ENCODE measurements at places on chromosomes 7 and 10.

DNA sequence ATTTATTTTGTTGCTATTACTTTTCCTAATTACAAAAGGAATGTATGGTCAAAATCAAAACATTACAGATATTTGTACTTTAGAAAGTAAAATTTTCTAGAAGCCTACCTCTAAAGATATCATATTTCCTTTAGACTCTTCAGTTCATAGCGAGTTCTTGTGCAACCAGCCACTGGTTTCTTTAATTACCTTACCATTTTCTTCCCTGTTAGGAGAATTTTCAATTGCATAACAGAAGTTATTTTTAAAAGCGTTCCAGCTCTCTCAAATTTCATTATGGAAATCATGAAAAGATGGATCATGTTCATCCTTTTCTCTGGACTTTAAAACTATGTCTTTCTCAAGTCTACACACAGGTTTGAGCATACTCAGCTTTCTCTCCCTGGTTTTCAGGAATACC is 5.0 kb upstream of the TRUB1 start:
- no peak for DNase-seq
- no peaks in the 10 kb centered on the region for H3K36me3 ChIP-seq
- no peak overlapping the region for H3K27ac ChIP-seq
- no peak overlapping the region for H3K4me3 ChIP-seq

- no peak overlapping the region for H3K27ac ChIP-seq
- no peaks in the 10 kb centered on the region for H3K36me3 ChIP-seq
- DNase-seq, result no peak
- H3K27me3 ChIP-seq, result no peaks in the 10 kb centered on the region
These were observed 86.0 kb upstream of the ANKRD1 start for GRCh38 chr10:91006752-91007346.

DNA sequence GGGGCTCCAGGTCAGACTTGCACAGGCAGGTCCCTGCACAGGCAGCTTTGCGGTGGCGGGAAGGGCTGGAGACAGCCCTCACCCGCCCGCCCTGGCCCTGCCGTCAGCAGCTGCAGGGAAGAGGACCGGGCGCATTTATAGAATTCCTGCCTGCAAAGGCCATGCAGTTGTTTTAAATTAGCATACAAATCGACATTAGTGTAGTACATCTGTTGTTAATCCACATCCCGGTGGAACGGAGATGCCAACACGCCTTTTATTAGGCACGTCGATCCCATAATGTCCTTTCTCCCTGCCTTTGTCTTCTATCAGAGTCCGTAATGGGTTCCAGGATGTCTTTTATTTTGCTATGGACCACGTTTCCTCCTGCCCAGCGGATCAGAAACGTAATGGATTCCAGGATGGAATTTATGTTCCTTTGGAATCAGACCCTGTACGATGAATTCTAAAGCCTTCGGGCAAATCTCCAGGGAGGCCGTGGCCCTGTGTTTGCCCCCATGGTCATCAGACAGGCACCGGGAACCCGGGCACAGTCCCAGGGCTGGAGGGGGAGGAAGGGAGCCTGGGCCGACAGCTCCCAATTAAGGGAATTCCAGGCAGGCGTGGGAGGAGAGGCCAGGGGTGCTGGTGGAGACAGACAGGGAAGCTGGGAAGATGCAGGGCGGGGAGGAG is 123.9 kb downstream of the COL26A1 start:
- no peak for DNase-seq
- H3K27me3 ChIP-seq, result no peaks in the 10 kb centered on the region
- no peaks in the 10 kb centered on the region for H3K36me3 ChIP-seq
- no peak overlapping the region for H3K27ac ChIP-seq

DNA sequence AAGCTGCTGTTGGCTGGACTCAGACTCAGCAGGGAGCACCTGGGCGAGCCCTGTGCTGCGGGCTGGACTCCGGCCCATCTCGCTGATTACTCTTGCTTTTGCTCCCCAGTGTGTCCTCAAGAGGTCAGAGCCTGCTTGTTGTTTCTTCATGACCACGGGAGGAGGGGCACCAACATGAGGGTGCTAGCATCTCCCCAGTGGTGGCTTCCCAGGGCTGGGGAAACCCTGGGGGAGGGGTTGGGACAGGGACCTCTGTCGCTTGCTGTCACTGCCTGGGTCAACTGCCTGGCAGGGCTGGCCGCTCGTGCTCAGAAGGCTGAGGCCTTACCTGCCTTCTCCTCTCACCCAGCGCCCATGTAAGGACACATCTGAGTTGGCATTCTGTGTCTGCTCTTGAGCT is 152.3 kb upstream of the SHH start:
- no peak for DNase-seq
- H3K27ac ChIP-seq, result no peak overlapping the region
- H3K27me3 ChIP-seq, result no peaks in the 10 kb centered on the region
- H3K4me1 ChIP-seq, result no peaks in the 10 kb centered on the region
- H3K4me3 ChIP-seq, result no peak overlapping the region
- H3K36me3 ChIP-seq, result no peaks in the 10 kb centered on the region

DNA sequence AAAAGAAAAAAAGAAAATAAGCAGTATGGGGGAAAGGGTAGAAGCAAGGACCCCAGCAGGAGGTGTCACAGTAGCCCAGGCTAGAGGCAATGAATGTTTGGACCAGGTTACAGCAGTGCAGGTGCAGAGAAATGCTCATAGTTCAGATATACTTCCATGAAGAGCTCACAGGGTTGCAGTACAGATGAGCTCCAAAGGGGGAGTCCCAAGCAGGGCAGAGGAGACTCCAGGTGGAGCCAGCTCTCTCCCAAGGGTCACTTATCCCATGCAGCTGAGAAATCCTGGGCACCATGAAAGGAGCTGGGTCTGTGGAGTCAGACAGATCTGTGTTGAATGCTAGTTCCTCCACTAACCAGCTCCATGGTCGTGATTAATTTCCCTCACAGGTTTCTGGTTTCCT is 174.9 kb downstream of the C7orf25 start:
- no peaks in the 10 kb centered on the region for H3K36me3 ChIP-seq
- H3K27me3 ChIP-seq, result no peaks in the 10 kb centered on the region
- no peak overlapping the region for H3K4me3 ChIP-seq
- H3K27ac ChIP-seq, result no peak overlapping the region
- H3K4me1 ChIP-seq, result no peaks in the 10 kb centered on the region

Data from CD4-positive, alpha-beta T cell (primary cell).